ENCODE measurements at places on chromosomes 6 and 20.

- no peak for DNase-seq
These were observed 183.4 kb downstream of the ANKRD60 start for GRCh38 chr20:58044931-58045555.

DNA sequence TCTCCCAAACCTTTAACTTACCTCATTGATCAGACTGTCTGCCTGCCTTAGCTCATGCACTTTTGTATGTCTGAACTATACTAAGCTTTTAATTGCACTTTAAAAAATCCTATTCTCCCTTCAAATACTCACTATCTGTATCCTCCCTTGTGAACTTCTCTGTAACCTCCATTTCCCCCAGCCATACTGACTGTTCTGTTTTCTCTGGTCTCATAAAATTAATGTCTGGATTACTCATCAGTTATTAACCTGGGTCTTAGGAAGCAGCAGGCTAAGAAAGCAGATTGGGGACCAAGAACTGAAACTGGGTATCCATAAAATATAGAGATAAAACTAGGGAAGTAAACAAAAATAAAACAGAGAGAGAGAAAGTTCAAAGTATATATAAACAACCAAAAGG lies 469.3 kb upstream of the MAN1A1 start:
- DNase-seq, result no peak

DNA sequence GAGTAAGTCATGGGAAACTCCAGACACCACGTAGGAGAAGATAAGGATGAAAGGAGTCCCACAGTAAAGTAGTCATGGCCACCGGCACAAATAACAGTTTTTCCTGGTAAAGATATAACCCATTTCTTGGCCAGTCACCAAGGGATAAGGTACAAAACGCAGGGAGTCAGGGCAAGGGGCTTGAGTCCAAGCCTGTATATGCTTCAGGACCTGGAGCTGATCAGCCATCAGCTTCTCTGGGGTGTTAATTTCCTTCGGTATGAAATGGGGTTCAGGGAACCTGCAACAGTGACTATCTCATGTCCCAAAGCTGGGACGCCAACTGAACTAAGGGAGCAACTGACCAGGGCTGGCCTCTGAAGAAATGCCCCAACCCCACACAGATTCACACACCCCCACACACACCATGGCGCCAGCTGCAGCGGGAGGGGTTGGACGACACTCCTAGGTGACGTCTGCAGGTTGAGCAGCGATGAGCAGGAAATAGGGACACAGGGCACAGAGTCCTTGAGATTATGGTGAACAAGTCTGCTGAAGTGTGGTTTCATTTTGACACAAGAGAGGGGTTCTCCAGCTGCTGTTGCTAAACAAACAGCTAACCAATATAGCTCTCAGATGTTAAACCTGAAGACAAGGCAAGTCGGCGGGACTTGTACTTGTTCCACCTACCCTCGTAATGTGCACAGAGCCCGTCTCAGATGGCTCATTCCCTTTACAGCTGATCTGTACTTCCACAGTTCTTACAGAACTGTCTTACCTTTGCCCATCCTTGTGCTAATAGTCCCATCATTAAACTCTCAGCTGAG lies 7.4 kb upstream of the ADTRP start:
- no peak for DNase-seq

- DNase-seq, result no peak
These were observed 18.5 kb downstream of the GGTLC1 start for GRCh38 chr20:23970049-23970448.

GRCh38 chr6:133855991-133856370 lies 32.9 kb upstream of the TCF21 start:
- no peak for DNase-seq

- DNase-seq, result no peak
These were observed 706 bp upstream of the SNX14 start for GRCh38 chr6:85594197-85594930.

- no peak for DNase-seq
These were observed 556.0 kb upstream of the JAG1 start for GRCh38 chr20:11229772-11230171.

DNA sequence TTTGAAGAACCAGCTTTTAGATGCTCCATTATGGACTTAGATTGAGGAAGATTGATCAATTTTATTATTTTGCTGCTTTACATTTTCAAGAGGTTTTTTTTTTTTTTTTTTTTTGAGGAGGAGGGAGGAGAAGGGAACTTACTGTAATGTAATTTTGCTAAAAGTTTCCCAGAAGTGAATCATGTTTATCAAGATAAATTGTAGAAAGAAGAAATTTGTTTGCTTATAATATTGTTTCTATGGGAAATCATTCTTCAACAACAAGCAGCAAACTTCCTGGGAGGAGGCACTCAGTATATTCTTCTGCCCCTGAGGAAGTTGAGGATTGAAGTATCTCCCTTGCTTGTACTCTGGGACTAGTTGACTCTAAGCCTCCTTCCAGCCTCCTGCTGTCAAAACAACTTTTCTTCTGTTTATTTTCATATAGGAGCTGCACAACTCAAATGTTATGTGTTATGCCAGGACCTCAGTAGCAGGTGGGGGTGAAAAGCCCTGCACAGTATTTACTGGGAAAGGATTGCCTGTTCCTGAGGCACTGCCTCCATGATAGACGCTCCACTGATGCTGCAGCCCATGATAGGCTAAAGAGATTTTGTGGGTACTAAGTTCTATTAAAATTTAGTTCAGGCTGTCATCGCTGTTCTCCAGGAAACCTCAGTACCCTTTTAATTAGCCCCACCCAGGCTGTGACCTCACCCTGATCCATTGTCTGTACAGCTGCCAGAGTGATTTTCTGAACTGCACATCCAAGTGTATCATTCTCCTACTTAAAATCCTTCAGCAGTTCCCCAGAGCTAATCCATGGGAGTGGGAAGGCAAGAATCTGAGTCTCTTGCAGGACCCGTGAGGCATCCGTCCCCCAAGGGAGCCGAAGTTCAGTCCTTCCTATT lies 51.9 kb downstream of the CARMIL1 start:
- DNase-seq, result no peak

DNA sequence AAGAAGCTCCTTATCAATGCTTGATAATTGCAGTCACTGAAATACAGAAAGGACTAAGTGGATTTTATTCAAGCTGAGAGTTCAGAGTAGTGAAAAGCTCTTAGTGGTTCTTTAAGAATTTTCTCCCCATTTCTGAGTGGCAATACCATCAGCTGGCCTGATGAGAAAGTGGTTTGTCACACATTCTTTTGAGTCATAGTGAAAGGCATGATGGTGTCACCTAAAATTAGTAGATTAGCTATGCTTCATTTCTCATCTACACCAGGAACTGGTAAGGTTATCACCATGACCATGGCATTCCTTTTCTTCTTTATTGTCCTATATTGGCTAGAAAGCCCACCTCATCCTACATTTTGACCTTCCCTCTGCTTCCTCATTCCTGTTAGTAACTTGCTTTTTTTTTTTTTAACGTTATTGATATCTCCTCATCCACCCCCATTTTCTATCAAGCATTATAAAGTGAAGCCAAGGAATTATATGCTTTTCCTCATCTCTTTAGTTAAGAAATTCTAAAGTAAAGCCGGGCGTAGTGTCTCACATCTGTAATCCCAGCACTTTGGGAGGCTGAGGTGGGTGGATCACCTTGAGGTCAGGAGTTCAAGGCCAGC lies 67.4 kb upstream of the LOC128125822 start:
- no peak for DNase-seq

DNA sequence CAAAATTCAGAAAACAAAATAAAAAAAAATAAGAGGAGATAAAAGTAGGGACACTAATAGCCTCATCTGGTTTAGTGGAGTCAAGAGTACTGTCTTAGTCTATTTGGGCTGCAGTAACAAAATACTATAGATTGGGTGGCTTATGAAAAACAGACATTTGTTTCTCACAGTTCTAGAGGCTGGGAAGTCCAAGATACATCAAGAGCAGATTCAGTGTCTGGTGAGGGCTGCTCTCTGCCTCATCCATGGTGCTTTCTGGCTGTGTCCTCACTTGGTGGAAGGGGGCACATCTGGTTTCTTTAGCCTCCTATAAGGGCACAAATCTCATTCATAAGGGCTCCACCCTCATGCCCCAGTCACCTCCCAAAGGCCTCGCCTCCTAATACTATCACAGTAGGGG lies 26.0 kb downstream of the NRSN1 start:
- no peak for DNase-seq

- no peak for DNase-seq
These were observed 24.7 kb downstream of the PCK1 start for GRCh38 chr20:57585466-57586213.

GRCh38 chr20:37421988-37422387 lies 76.0 kb downstream of the SRC start:
- DNase-seq, result peak; percentile 66

DNA sequence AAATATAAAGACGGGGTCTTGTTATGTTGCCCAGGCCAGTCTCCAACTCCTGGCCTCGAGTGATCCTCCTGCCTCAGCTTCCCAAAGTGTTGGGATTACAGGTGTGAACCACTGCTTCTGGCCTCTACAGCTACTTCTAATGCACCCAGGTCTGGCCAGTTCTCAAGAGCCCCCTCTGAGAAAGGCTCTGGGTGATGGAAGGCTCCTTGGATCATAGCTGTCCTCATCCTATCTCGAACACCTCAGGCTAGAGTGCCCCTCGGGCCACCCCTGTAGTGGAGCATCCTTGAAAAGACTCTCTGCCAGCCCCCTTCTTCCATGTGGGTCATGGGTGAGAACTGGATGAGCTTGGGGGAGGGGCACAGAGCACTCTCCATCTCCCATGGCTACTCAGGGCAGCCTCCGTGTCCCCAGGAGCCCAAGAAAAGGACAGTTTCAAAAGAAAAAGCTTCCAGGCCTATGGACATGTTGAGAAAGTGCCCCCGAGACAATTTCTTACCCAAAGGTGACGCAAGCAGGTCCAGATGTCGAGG lies 714 bp upstream of the MYLK2 start:
- DNase-seq, result no peak

- no peak for DNase-seq
These were observed 21.6 kb upstream of the TMEM217 start for GRCh38 chr6:37279366-37280134.

Data from occipital lobe (tissue), 3 donors.